ENCODE measurements at places on chromosomes 2 and 18.

- no peak for DNase-seq
Measured at GRCh38 chr2:238493880-238494572, 67.3 kb downstream of the ASB1 start.

DNA sequence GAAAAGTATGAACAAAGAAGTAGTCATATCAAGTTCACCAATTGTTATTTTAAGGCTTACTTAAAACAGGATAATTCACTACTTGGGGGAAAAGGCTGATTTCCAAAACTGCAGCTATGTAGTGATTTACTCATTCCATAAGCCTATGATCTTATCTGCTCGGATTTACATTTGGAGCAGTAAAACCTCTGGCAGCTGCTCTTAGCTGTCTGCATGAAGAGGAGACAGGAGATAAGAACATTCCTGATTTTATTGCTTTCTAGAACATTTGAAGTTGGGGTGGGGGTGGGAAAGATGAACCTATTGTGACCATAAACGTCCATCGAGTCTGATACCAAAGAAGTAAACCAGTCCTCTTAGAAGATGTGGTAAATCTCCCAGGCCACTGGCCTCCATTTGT, 120.9 kb downstream of the MMADHC start:
- no peak for DNase-seq

- DNase-seq: no peak
Measured at GRCh38 chr2:212863185-212863588, 288.2 kb downstream of the IKZF2 start.

DNA sequence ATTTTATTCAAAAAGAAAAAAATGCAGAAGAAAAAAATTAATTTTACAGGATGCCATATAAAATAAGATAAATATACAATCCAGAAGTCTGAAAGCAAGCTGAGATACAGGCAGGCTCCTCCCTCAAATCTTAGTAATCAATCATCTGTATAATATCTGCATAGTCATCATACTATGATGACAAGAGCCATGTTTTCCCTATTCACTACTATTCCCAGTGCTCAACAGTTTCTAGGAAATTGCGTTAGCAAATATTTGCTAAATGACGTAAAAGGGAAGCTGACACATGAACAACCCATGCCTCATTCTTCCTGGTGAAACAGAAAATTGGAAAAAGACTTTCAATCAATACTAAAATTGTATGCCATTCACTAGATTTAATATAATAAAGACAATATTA, 793.2 kb downstream of the SUCLG1 start:
- DNase-seq: no peak

- DNase-seq: no peak
Measured at GRCh38 chr18:7793100-7793499, 226.0 kb downstream of the PTPRM start.

- no peak for DNase-seq
Measured at GRCh38 chr2:231296401-231296974, 98.1 kb downstream of the ARMC9 start.

DNA sequence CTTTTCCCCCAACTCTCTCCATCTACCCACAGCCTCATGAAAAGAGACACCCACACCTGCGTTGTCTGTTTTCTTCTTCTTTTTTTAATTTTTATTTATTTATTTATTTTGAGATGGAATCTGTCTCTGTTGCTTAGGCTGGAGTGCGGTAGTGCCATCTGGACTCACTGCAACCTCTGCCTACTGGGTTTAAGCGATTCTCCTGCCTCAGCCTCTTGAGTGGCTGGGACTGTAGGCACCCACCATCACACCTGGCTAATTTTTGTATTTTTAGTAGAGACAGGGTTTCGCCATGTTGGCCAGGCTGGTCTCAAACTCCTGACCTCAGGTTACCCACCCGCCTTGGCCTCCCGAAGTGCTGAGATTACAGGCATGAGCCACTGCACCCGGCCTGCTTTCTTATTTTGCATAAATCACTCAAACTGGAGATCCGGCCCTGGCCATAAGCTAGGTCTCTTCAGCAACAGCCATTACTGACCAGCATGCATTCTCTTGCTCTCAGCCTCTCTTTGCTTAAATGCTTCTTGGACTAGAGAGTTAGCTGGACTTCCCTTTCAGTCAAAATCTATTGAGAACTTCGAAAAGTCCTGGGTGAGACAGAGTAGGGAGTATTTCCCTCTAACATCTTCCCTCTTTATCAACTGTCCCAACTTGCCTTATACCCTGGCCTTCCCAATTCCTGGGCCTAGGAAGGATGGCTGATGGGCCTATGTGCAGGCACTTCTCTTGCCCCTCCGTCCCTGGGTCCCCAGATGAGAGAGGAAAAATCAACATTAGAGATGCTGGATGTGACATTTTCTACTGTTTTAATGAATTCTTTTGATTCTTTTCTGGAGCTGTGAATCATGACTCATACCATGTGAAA, 27.3 kb downstream of the MYCN start:
- DNase-seq: no peak

DNA sequence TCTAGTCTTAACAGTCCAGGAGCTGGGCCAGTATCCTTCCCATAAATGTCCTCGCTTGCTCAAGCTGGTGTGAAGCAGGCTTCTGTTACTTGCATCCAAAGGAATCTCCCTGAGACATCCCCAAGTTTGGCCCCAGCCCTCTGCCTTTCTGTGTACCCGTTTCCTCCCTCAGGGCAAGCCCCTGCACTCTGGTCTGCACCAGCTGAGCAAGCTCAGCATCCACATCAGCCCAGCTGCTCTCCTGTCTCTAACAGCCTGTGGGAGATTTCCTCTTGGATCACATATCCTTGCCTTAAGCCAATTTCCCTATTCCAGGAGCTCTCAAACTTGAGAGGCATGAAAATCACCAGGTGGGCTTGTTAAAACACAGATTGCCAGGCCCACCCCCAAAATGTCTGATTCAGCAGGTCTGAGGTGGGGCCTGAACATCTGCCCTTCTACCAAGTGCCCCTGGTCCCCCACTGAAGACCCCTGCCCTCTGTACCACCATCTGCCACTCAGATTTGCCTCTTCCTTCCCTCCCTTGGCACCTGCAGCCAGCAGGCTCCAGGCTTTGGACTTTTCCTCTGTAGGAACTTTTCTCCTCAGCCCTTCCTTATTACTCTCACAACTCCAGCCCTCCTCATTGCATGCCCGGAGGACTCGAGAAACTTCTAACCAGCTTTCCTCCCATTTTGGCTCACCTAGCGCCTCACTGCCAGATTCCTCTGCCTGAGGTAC, 32.1 kb downstream of the REEP1 start:
- no peak for DNase-seq

DNA sequence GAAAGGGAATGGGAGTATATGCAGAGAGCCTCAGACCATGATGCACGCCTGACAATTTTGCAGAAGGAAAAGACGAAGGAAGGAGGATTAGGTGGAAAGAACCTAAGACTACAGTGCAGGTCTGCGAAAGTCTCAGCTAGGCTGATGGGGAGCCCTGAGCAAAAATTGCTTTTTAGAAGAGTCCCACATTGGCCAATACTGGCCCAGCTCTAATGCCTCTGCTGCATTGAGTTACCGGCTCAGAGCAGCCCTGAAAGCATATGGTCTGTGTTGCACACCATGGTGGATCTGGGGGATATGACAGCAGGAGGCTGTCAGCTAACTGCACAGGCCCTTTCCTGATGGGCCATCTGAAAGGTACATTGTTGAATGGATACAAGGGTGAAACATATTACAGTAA, 48.3 kb upstream of the CAVIN2 start:
- no peak for DNase-seq

DNA sequence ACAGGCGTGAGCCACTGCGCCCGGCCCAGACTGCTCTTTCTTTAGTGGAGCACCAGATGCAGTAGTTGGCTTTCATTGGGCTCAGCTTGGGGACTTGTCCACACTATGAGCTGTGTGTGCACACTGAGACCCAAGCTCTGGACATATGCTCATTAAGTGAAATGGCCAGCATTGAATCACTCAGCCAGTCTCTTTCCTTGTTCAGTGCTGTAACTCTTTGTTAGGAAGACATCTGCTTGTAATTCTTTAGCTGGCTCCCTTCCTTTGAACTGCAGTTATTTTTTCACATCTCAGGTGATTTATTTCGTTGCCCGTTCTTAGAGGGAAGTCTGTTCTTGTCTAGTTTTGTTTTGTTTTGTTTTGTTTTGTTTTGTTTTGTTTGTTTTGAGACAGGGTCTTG, 70.5 kb downstream of the CAB39 start:
- DNase-seq: no peak

DNA sequence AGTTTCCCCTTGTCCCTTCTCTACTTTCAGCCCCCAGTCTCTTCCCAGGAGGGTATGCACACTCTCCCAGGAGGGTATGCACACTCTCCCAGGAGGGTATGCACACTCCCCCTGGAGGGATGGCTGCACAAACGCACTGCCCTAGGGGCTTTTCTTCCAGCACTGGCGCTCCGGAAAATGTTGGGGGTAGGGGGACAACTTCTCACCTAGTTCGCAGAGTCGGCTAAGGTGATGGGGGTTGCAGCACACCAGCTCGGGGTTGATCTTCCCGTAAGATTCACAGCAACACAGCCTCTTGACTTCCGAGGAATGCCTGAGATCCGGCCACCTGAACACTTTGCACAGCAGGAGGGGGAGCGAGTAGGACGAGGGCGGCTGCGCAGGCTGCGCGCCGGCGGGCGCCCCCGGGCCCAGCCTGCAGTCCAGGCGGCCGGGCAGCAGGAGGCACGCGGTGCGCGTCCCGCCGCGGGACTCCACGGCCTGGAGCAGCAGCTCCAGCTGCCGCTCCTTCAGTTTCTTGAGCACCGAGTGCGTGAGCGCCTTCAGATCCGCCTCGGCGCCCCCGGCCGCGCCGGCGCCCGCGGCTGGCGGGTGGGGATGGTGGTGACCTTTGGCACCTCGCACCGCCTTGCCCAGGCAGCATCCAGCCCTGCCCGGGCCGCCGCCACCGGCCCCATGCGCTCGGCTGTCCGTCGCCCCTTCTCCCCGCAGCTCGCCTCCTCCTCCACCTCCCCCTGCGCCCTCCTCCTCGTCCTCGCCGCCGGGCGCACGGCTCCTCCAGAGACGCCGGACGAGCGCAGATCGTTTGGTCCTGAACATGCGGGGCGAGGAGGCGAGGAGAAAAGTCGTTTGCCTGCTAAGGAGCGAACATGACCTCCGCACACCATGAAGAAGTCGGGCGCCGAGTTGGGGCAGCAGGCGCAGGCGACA, 894 bp downstream of the SMAD7 start:
- no peak for DNase-seq

DNA sequence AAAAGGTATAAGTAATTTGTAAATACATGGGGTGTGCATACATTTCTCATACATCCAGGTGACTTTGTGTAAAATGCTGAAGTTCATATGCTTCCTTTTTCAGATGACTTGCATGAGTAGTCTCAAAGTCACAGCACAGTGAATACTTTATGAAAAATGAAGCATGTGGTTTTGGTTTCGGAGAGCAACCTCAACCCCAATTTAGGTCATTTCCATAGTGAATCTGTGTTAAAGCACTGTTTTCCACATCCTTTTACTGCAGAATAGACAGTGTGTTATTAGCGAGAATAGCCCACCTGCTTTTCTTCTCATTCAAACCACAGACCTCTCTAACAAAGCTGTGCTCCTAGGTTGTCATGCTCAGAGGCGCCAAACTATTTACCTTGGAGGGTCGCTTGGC, 204.4 kb upstream of the RASGRP3 start:
- DNase-seq: no peak

DNA sequence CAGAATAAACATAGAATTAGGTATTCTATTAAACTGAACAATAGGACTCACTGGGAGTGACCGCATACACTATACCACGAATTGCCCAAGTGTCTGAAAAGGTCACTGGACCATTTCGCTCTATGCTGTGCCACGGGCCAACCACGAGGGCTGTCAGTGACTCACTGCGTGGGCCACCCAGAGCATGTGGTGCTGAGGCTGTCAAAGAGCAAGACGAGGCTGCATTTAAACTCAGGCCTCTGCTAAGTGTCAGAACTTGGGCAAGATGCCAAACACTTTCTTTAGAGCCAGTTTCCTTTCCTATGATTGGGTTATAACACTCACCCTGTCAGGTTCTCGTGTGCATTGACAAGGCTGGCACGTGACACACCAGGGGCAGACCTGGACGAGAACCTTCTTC, 97.5 kb downstream of the SH3YL1 start:
- DNase-seq: no peak

GRCh38 chr18:55079067-55079466, 119.8 kb upstream of the CCDC68 start:
- no peak for DNase-seq

DNA sequence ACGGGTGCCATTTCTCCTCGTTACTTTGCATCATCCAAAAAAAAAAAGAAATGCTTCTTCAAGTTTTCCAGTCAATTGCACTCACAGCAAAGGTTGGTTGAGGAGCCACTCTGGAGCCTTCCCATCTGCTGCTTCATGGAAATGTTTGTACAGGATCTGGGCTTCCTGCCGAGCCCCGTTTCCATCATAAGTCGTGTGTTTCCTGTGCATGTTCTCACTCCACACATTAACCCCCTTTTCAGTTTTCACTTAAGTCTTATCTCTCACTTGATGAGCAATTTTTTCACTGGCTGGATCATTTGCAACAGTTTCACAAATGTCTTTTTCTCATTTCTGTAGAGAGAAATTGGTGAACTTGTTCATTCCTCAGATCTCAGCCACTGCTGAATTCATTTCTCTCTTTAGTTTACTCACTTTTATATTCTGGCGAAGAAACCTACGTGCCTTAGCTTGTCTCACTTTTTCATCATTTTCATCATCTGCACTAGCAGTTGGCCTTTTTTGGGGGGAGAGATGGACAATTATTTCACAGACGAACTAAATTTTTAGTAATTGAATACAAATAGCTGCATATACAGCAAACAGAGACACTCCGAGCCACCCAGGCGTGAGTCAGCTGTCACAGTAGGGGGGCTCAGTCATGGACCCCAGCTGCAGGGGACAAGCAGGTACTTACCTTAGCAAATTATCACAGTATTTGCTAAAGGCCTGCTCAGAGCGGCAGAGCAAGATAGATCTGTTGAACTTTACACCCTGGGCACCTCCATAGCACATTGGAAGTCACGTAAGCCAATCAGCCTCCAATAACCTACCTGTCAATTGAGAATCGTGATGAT, 750.8 kb upstream of the ID2 start:
- no peak for DNase-seq

DNA sequence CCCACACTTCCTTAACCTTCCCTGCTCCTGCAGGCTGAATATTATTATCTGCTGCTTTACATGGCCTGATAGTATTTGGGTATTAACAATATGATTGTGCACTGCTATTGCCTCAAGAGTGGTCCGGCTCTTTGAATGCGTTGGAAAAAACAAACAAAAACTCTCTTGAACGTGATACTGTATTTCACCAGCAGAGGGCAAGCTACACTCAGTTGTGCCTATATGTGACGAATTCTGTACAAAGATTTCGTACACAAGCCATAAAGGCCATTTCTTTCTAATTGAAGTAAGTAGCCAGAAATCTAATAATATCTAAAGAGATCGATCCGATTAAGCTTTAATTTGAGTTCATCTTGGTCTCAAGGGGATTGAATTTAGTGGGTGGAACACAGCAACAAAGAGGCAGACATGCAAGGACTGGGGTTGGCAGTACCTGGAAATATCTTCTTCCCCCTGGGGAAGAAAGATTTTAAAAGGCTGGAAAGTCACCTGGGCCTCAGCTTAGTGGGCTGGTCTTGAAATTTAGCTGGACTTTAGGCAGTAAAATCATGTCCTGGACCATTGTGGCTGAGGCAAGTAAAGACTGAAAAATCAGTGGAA, 49.3 kb upstream of the RAB6D start:
- no peak for DNase-seq

- no peak for DNase-seq
Measured at GRCh38 chr2:177338177-177338721, 54.3 kb upstream of the AGPS start.

- DNase-seq: no peak
Measured at GRCh38 chr2:1910592-1911246, 166.4 kb upstream of the PXDN start.

GRCh38 chr2:22499082-22499839, 885.7 kb upstream of the KLHL29 start:
- no peak for DNase-seq

- DNase-seq: no peak
Measured at GRCh38 chr2:42268528-42269151, 92.4 kb downstream of the COX7A2L start.

Data from activated T-cell treated with anti-CD3 and anti-CD28 coated beads for 1 hour (primary cell).